Activated B cell treated with CpG ODN at 0.5 μM for 24 hours (primary cell): ENCODE measurements at places on chromosomes 12 and 14. TPM values are rescaled to one million over a fixed set of nuclear protein-coding genes. Genes with fewer than 3 reads are reported as not detected.

The CLEC1A gene
- not detected in 2 replicates for total RNA-seq

The KRT79 gene
- total RNA-seq, result not detected in 2 replicates

DNA sequence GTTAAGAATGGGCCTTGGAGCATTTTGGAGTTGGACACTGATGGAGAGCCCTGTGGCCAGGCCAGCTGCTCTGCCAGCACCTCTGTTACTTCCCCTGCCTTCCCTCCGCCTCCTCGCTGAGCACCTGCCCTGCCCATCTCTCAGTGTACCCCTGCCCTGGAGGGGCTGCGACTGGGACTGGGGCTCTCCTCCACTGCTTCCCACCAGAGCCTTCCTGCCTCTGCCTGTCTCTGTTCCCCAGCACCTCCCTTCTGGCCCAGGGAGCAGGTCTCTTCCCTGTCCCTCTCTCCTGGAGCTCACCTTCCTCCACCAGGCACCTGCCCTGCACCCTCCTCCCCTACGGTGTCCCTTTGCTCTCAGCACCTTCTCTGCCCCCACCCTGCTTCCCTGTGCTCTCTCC, 62.1 kb downstream of the WDR20 start:
- DNase-seq, result no peak

DNA sequence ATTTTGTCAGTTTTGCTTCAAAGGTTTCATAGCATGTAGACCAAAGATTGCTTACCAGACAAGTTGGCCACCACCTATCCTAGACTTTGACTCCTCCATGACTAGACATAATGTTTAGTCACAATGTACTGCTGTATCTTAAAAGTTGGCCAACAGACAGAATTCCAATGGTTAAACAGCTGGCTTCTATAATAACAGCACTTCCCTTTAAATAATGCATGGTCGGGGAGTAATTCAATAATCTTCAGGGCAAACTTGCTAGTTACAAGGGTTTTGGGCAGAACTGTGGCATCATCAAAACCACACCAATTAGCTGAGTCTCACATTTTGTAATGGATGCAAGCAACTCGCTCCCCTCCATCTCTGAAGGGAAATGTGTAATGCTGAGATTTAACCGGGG, 56.9 kb downstream of the IGF1 start:
- no peak for DNase-seq

GRCh38 chr14:59244581-59244980, 56.1 kb downstream of the DAAM1 start:
- DNase-seq, result no peak

The IL22 gene
- total RNA-seq, result not detected in 2 replicates

- DNase-seq, result no peak
Measured at GRCh38 chr12:89354612-89355067, 2.3 kb upstream of the DUSP6 start.

DNA sequence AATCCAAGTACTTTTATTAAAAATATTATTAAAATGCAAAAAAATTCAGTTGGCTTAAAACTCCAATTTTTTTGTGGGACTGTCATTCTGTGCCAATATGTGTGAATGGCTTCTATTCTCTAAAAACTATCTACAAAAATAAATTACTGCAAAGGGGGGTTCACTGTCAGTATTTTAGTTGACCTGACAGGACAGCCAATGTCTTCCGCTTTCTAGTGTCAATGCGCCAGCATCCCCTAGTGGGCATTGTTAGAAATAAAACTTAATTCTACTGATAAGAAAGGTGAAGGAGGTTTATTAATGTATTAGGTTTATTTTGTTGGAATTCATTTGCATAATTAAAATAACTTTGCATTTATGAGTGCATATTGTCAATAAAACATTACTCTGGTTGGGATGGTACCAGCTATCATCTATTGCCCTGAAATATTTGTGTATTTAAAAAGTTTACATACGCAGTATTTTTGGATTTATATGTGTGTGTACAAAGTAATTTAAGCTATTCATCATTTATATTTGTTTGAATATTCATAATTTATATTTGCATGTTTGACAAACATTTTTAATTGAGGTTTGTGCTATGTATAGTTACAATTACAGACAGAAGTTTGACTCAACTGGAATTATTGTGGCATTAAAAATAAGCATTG, 527.2 kb downstream of the FLRT2 start:
- DNase-seq, result no peak

GRCh38 chr14:35695647-35696046, 113.4 kb downstream of the RALGAPA1 start:
- no peak for DNase-seq

DNA sequence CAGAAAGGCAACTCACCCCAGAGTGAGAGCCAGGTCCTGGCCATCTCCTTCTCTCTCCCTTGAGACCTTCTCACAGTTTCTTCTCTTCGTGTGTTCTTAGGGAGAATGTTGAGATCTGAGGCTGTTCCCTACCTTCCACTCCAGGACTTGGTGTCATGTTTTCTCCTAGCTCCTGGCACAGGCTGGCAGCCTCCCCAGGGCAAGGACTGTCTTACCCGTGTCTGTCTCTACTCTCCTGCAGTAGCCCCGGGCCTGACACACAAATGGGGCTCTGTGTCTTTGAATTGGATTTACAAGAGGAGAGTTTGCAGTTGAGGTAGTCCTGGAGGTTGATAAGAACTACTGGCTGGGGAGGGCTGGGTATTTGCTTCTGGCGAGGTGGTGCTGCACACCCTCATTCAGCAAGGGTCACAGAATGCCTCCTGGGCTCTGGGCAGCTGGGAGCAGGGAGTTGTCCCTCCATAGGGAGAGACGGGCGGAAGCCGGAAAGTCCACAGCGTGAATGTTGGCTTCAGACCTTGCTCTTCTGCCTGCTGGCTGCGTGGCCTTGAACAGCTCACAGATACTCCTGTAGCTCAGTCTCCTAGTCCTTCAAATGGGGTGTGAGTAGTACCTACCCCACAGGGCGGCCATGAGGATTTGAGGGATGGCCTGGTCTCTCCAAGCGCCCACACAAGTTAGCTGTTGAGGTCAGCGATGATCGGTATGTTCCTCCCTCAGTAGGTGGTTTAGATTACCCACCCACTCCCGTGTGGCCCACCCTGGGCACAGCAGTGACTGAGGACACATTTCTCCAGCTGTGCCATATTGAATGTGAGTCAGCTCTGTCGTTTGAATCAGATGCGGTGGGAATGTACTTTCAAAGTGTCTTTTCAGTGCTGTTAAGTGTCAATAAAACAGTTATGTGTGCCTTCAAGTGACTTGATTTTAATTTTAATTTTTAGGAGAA, 10.2 kb downstream of the EP400 start:
- DNase-seq, result no peak

The FAM90A1 gene
- total RNA-seq, result not detected in 2 replicates

GRCh38 chr12:5185435-5186069, 141.9 kb downstream of the KCNA5 start:
- no peak for DNase-seq

The PLEKHG7 gene
- 3.4 and 4.1 TPM in 2 replicates for total RNA-seq

DNA sequence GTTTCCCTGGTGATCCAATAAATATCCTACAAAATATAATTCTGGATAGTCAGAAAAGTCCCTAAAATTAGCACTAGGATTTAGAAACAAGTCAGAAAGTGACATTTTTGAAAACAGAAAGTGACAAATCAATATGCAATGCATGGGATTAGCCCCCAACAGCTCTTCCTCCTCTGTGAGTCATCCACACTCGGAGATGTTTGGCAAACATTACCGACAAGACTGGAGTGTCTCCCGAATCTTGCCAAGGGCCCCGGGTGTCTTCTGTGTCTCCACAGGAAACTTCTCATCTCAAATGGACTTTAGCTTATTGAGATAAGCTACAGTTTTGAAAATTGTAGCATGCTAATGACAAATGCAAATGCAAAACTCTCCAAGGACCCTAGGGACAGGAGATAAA, 398.9 kb upstream of the CCDC196 start:
- no peak for DNase-seq

- no peak for DNase-seq
Measured at GRCh38 chr12:80593766-80594165, 113.7 kb upstream of the MYF6 start.

DNA sequence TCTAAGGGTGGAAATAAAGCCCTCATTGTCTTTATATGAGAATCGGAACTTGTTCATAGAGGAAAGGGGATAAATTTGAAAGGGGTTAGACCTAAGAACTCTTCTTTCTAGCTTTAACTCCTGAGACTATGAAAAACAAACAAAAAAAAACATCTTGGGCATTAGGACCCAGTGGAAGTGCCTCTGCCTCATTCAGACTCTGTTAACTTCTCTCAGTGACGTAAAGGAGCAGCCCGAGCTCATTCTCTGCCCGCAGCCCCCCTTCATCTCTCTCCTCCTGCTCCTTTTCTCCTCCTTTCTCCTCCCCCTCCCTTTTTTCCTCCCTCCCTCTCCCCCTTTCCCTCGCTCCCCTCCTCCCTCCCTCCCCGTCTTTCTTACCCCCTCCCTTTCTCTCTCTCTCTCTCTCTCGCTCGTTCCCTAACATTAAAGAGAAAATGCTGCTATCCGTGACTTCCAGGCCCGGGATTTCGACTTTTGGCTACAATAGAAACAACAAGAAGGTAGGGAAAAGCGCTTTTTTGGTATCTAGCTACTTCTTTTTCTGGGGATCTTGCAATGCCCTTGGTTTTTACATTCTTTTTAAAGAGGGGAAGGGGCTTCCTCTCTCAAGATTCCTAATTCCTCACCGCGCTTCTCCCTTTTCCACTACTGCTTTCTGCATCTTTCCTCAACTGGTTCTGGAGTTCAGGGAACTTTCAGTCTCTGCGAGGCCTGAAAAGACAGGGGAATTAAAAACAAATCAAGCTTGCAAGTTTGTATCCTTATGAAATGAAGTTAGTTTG, at the start of gene RBMS2:
Gene RBMS2, plus strand, starts transcription at position 231 of the 782 bp plus-strand sequence. Its CDS starts 204 bp downstream, at position 435.
- no peak for DNase-seq
